Effector memory CD4-positive, alpha-beta T cell (primary cell): ENCODE measurements at places on chromosomes 16 and 17.

DNA sequence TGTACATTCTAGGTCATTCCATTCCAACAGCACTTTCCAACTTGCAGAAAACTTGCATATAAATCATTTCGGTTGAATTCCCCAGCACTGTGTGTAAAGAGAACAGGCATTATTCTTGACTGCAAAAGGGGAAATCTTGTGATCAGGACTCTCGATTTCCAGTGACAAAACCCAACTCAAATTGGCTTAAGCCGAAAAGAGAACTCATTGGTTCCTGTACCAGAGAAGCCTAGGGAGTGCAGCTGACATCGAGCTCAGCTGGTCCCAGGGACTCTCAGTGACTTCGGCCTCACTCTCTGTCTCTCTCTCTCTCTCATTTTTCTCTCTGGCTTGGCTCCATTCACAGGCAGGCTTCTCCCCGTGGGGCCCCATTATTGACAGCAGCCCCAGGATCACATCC, 30.7 kb downstream of the CD300LF start:
- DNase-seq, result no peak

- no peak for DNase-seq
Observed at GRCh38 chr17:51540151-51540550, 279.8 kb downstream of the UTP18 start.

- DNase-seq, result no peak
Observed at GRCh38 chr17:56480501-56480900, 113.0 kb upstream of the NOG start.

DNA sequence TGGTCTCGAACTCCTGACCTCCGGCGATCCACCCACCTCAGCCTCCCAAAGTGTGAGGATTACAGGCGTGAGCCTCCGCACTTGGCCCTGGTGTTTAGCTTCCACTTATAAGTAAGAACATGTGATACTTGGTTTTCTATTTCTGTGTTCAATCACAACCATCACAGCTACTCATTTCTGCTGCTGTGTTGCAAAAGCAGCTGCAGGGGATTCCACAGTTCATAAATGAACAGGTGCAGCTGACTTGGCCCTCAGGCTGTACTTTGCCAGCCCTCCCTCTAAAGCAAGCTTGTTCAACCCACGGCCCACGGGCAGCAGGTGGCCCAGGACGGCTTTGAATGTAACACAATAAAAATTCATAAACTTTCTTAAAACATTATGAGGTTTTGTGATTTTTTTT, 79.2 kb downstream of the SLC39A11 start:
- DNase-seq, result no peak

GRCh38 chr16:89507214-89507833, 879 bp upstream of the SPG7 start:
- no peak for DNase-seq

GRCh38 chr16:68732042-68732680, 4.9 kb upstream of the CDH1 start:
- no peak for DNase-seq

DNA sequence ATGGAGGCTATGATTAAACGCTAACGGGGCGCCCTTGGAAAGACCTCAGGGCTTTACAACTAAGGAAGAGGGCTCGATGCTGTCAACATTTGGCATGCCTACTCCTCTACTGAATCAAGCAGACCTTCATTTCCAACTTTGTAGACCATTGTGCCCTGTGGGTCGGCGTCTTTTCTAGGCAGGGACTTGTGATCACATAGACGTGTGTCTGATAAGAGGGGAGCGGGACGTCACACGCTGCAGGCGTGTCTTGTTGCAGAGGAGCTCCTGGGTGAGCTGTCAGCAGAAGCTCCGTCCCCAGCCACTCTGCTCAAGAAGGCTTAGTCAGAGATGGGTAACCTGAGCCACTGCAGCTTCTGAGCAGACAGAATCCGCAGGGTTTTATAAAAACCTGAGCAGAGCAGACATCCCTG, 2.8 kb downstream of the MAPK8IP3 start:
- no peak for DNase-seq

- no peak for DNase-seq
Observed at GRCh38 chr16:78473031-78473699, 373.7 kb downstream of the WWOX start.

DNA sequence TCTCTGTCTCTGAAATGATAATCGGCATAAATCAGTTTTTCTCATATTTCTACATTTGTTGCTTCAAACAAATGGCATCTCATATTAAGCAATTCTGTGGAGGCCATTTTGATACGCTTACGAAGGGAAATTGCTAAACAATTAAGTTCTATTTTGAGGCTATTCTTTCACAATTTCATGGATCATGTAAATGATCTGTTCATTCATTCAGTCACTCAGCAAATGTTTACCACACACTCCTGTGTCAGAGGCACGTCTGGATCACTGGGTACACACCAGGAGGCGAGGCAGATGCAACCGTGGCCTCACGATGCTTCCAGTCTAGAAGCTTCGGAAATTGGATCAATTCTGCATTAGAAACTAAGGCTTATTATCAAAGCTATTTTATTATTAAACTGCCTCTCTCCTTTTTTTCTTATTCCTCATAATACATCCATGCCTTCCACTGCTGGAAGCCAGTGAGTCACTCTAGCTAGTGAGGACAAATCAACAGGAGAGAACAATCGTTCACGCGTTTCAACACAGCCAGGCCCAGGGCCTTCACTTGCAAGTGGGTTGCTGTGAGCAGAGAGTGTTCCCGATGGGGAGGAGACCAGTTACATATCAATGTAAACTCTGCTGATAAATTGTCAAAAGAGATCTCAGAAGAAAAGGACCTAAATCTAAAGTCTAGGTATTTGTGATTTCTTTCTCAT, 11.3 kb upstream of the SLC39A11 start:
- no peak for DNase-seq

DNA sequence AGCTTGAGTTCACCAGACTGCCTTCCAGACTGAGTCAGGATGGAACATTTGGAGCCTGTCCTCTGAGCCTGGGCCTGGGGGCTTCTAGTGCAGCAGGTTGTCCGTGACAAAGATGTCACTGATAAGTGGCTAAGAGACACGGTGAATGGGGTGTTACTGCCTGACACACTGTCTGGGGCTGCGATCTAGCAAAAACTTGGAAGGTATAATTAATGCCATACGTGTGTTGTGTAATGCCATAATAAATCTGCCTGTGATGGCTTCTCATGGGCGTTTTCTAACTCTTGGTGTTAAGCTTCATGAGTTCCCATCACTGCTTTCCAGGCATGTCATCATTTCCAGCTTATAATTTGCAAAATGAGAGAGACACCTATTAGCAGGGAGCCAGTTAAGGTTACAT, 215.4 kb downstream of the UTP18 start:
- no peak for DNase-seq

DNA sequence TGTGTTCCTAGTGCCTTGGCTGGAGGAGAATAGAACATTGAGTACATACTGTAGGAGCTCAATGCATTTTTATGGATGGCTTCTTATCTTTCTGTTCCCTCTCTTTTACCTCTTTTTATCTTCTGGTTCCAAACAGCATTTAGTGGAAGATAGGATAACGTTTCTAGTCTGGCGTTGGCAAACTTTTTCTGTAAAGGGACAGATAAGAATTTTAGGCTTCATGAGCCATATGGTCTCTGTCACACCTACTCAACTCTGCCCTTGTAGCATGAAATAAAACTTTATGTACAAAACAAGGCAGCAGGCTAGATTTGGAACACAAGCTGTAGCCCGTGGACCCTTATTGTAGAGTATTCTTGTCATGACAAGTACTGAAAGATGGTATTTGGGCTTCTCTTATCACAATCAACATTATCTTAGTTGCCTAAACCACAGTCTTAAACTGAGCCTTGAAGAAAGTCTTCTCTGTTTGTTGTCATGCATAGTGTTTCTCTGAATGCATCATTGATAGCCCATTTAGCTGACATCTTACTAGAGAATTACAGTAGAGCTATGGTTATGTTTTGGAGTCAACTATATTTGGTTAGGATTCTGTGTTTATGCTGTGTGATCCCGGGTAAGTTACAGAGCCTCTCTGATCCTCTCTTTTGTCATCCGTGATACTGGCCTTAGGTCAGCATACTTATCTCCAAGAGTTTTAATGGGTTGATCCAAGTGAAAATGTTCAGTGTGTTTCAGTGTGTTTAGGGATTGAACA, 80.2 kb downstream of the HS3ST4 start:
- DNase-seq, result no peak

GRCh38 chr17:7632492-7632894, 2.6 kb downstream of the SHBG start:
- DNase-seq, result no peak

DNA sequence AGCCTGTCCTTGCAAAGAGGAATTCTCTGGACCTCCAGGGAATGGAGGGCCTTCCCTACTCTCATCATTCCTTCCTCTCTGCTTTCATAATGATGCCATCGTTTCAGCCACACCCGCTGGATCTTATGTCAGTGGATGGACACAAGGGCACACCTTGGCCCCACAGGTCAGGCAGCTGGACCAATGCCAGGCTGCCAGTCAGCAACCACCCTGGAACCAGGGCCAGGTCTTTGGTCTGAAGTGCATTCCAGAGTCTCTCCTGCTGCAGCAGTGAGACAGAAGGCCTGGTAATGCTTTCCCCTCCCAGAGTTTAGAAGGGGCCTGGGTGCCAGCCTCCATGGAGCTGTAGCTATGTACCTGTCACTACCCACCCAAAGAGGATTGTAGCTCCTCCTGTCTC, 7.4 kb downstream of the C1QL1 start:
- no peak for DNase-seq

GRCh38 chr16:49641250-49641649, 214.7 kb downstream of the ZNF423 start:
- DNase-seq, result no peak

- DNase-seq, result no peak
Observed at GRCh38 chr16:75217389-75217851, 1.4 kb upstream of the CTRB1 start.

DNA sequence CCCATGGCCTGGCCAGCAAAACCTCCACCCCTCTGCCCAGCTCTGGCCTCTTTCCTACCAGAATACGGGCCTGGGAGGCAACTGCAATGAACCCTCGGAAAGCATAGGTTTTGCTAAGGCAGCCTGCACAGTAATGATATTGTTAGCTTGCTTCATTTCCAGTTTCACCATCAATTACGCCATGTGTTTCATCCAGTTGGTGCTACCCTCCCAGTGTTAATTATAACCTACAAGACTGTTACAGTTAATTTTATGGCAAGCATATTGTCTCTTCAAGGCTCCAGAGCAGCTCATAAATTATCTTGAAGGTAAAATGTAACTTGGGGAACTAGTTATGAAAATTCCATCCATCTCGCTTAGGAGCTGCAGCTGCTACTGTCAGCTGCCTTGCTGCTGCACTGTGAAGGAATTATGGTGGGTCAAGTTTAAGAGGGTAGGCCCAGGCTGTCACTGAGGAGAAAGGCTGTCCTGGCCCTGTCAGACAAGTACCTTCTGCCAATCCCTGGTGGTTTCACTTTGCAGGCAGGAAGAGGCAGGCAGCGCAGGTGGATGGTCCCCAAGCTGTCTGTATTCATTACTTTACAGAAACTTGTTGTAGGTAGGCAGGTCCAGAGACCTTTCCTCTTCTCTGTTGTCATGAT, 242.9 kb downstream of the FTO start:
- DNase-seq, result no peak

DNA sequence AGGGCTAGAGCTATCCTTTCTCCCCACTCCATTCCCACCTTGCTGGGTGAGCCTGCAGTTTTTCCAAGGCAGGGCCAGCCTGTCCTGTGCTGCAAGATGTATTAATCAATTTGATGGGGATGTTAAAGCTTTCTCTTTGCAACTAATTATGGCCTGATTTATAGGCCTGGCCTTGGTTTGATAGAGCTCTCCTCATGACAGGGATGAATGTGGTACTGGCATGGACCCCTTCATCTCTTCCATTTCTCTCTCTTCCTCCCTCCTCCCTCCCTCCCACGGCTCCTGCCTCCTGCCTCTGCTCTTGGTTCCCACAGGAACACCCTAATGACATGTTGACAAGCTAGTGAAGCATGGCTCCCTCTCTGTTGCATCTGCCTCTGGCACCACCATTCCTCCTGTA, 47.2 kb upstream of the SKAP1 start:
- no peak for DNase-seq

- no peak for DNase-seq
Observed at GRCh38 chr17:59002848-59003247, 103.8 kb downstream of the TRIM37 start.

GRCh38 chr17:29255926-29256522, 9.4 kb downstream of the CRYBA1 start:
- DNase-seq, result no peak

DNA sequence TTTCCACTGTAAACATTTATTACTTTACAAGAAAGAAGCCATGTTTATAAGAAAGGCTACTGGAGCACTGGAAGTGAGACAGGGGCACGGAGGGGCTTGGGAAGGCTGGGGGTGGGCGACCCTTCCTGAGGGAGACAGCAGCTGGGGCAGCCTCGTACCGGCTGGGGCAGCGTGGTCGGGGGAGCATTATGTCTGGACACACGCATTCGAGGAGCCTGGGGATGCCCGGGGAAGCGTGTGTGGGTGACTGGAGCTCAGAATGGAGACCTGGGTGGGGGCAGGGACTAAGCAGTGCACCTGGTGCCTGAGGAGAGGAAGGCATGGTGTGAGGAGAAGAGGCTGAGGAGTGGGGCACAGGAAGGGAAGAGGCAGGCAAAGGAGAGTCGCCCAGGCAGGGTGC, 64.5 kb downstream of the SRCIN1 start:
- DNase-seq, result no peak

DNA sequence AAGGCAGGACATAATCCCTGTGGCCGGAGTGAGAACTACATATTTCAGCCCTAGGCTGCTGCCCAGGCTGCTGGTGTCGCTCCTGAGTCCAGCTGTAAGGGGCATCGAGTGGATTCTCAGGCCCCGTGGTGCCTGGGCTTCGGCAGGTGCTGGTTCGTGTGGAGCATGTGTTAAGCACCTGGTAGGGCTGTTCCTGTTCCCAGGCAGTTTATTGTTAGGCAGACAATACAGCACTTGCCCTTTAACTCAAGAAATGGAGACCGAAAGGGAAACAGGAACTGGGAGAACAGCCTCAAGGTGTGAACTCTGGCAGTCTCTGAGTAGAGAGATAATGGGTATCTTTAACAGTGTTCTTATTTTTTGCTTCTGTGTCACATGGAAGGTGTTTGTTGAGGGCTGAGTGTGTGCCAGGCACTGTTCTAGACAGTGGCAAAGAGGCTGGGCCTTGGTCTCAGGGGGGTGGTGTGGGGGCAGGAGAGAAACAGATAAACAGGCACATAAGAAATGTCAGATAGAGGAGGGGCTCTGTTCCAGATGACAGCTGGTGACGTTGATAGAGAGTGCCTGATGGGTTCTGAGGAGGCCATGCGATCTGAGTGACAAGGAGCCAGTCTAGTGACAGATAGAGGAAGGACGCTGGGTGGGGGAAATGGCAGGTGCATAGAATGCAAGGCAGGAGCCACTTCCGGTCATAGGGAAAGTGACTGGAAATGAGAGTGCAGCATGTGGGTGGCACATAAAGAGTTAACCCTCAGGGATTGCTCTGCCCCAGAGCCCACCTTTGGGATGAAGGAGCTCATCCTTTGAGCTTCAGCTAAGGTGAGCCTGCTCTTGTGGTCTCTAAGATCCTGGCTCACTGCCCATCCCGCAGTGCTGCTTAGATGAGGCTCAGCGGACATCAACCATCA, 33.8 kb downstream of the EPN2 start:
- no peak for DNase-seq
